ENCODE measurements at places on chromosomes 7 and 10. TPM values are rescaled to one million over a fixed set of nuclear protein-coding genes. Genes with fewer than 3 reads are reported as not detected.

Gene ACTR1A
- total RNA-seq: 137 TPM

Gene LIPJ
- not detected for total RNA-seq

Gene GCK
- total RNA-seq: 0.44 TPM

Gene DNAJC12
- 10.2 TPM for total RNA-seq

Gene FAM171A1
- 40.9 TPM for total RNA-seq

Gene INHBA
- 601 TPM for total RNA-seq

Data from chondrocyte (in vitro differentiated cells).